ENCODE measurements at places on chromosomes 4 and X.

GRCh38 chr4:127131527-127131926 is 501.2 kb upstream of the INTU start:
- no peak for DNase-seq

DNA sequence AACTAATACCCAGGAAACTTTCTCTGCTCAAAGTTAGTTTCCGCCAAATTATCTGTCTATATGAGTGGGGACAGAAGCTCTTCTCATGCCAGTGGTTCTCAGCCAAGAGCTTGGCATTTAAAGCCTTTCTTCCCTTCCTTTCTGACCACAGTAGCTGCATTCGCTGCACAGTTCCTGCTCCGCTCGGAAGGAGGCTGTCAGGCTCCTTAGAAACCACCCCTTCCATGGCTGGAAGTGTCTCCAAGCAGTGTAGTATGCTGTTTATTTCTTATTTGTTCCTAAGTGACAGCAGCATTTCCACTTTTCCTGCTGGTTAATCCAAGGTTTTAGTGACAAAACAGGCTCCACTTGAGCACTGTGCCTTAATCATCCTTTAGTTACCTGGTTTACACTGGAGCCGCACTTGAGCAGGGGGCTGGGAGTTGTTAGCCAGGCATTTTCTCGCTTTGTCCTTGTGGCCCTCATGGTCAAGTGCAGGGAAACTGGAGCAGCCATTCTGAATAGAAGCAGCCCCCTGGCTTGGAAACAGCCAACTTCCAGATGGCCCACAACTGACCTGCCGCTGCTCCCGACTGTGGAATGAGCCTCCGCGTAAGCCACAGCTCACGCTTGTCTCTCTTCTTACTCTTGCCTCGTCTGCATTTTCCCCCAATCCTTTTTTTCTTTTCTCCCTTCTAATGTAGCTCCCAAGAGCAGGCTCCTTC is 739.4 kb upstream of the TENM3 start:
- DNase-seq, result no peak

GRCh38 chr4:144712775-144713174 is 66.8 kb downstream of the HHIP start:
- DNase-seq, result no peak

DNA sequence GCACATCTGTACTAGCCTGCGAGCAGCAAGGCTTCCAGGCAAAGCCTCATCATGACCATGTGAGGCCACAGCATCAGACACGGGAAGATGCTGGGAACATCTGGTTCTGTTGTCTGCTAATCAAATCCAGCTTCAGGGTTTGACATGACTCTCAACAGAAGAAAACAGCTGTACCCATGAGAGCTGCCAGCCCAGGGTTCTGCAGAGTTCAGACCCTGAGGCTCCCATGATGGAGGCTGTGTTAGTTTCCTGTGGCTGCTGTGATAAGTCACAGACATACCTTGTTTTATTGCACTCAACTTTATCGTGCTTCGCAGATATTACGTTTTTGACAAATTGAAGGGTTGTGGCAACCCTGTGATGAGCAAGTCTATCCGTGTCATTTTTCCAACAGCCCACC is 37.5 kb downstream of the JAKMIP1 start:
- DNase-seq, result no peak

- DNase-seq, result no peak
These were observed 106.2 kb downstream of the MAML3 start for GRCh38 chr4:140047786-140048185.

GRCh38 chr4:83734576-83734975 is 198.7 kb downstream of the GPAT3 start:
- no peak for DNase-seq

DNA sequence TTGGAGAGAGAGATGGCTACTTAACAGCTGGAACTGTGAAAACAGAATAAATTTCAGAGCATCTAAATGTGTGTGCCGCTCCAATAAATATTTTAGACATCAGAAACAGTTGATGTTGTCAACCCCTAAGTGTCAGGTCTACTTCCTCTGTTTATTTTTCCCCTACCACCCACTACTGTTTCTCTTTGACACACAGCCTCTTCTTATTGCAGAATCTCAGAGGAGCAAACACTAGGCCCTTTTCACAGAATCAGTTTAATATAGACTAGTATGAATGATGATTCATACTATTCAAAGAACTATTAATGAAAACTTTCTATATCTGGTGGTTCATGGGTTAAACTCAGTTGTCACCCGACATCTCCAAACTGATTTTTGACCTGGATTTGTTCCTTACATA is 33.9 kb downstream of the NAA11 start:
- DNase-seq, result no peak

- DNase-seq, result no peak
These were observed 195.5 kb upstream of the ATP6AP2 start for GRCh38 chrX:40385256-40385655.

- DNase-seq, result no peak
These were observed 241.6 kb downstream of the MGST2 start for GRCh38 chr4:139907001-139907809.

DNA sequence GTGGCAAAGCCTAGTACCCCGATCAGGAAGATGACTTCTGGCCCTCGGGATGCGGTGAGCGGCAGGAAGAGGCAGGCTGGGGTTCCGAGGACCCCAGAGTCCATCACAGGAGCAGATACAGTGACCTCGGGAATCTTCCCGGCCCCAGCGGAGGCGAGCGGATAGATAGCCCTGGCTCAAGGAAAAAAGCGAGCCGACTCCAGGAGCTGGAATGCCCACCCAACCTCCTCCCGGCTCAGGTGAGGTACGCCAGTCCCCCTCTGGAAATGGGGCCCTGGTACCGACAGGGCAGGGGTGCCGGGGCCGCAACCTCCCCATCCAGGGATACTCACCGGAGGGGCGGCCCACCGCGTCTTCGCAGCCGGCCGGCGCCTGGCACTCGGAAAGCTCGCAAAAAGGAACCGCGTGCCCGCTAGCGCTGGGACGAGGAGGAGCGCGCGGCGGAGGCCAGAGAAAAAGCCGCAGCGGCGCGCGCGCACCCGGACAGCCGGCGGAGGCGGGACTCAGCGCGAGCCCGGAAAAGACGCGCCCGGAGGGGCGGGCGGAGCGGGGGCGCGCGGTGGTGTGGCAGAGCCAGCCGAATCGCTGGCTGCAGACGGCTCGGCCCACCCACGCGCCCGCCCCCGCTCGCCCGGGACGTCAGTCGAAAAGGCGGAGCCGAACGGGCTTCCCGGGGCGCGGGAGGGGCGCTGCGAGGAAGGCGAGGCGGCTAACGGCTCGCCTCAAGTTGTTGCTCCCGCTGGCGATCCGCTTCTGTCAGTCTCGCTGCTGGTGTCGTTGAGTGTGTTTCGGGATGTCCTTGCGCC is at the start of gene ACSL4:
Gene ACSL4 (minus strand): TSS at position 451 of the 806 bp plus-strand sequence. CDS start 49,894 bp downstream, outside the sequence.
- DNase-seq, result peak; percentile 35

DNA sequence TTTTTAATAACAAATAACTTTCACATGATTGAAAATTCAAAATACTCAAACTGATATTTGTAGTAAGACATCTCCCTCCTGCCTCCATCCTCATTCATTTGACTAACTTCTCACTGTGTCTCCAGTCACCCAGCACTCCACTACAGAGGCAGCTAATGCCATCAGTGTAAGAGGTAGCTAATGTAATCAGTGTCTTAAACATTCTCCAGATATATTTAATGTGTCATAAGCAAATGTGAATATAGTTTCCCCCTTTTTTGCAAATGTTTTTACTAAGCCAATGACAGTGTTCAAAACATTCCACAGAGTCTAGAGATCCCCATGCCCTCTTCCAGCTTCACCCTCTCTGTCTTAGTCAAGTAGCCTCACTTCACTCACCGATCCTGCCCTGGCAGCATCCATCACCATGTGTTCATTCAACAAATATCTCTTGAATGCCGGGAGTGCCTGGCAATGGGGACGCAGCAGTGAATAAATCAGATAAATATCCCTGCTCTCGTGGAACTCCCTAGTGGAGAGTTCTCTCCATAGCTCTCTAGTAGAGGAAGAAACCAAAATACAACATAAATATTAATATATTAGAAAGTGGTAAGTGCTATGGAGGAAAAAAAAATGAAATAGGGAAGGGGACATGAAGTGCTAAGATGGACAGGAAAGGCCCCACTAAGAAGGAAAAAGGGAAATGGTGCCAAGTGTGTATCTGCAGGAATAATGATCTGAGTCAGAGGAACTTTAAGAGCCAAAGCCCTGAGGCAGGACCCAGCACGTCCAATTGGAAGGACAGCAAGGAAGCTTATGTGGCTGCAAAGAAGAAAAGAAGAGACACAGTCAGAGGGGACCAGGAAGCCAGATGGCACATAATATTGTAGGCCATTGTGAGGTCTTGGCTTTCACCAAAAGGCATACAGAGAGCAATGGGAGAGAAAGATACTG is 18.7 kb downstream of the SCFD2 start:
- peak; percentile 11 for DNase-seq

DNA sequence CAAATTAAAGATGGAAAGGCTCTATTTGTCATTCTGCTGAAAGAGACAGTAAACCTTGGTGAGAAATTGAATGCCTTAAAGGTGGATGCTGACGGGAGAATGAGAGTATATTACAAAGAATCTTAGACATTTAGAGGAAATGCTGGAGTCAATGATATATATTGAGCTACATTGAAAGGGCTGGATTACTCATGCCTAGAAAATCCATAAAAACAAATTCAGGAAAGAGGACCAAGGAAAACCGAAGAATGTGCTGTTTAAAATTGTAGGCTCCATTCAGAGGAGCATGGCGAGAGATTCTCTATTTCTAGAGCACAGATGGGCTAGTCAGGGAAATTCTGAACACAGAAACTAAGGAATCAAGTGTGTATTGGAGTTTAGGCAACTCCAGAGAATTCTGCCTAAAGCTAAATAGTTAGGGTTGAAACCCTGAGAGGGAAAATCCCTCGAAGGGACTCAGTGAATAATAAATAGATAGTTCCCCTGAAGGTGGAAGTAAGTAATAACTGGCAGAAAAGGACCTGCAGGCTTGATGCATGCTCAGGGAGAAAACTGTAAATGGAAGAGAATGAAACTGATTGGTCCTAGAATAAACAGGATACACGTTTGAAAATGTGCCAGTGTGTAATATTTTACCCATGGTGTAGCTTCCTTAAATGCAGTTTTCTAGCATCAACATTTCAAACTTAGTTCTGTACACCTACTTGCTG is 1532.4 kb upstream of the TENM3 start:
- DNase-seq, result no peak

- DNase-seq, result no peak
These were observed 824 bp downstream of the TBC1D14 start for GRCh38 chr4:6910340-6910959.

DNA sequence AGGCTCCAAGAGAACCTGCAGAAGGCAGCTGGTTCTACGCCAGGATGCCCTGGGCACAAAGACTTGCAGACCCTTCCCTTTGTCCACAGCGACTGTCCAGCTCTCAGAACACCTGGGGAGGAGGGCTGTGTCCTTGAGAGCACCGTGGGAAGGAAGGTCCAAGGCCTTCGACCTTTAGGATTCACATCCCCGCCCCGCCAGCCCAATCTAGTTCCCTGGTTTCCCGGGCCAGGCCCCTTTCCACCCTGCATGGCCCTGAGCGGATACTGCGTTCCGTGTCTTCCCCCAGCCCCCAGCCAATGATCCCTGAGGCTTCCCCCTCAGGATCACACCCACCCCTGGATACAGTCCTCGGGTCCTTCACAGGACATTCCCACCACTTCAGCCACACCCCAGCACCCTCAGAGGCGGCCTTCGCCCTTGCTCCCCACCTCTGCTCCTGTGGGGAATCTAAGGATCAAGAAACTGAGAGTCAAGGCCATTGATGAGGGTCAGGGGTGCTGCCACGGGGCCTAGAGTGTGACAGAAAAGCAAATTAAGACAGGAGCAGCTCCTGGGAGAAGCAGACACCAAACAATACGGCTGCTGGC is 9.1 kb downstream of the ABCD1 start:
- DNase-seq, result no peak

- DNase-seq, result no peak
These were observed 89.9 kb downstream of the CEP135 start for GRCh38 chr4:56038487-56039162.

DNA sequence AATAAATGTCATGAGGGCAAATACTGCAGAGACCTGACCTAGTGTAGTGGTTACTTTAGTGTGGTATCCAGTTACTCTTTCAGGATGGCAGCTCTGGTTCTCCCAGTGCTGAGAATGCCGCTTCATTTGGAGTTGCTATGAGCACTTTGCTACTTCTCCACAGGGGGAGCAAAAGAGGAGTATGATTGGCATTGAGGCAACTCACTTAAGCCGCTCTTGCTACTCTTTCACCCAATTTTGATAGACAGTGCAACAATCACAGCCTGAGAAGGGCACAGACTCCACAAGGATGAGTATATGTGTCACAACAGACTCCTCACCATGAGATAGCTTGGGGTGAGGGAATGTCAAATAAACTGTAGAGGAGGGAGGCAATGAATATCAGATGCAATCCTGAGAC is 81.2 kb downstream of the NPY1R start:
- no peak for DNase-seq

- no peak for DNase-seq
These were observed 69.1 kb upstream of the PUDP start for GRCh38 chrX:7216981-7217587.

DNA sequence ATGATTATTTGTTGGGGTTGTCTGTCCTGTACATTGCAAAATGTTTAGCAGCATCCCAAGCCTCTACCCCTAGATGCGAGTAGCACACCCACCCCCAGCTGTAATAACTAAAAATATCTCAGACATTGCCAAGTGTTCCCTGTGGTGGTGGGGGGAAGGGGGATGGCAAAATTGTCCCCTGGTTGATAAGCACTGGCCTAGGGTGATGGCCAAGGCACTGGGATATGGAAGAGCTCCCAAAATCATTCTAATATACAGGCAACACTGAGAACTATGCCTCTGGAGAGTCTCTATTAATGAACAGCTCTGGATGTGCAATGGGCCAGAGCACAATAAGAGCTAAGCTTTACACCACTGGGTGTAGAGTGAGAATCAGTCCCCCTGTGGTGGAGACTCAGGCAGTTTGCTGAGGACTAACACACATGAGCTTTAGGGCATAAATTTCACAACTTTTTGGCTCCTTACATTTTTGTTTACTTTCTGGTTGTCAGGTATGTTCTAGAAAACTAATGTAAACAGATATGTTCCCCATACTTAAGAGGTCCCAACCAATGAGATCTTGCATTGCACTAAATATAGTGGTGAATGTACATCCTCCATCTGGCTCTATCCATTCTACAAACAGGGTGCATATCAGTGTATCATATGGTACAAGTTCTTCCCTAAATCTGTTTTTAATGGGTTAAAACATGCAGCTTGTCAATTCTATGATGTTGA is 34.5 kb downstream of the EDNRA start:
- no peak for DNase-seq

GRCh38 chr4:7512946-7513345 is 78.2 kb upstream of the PSAPL1 start:
- DNase-seq, result no peak

All from HTR-8/SVneo (cell line).